ENCODE measurements at places on chromosomes 5 and 9.

DNA sequence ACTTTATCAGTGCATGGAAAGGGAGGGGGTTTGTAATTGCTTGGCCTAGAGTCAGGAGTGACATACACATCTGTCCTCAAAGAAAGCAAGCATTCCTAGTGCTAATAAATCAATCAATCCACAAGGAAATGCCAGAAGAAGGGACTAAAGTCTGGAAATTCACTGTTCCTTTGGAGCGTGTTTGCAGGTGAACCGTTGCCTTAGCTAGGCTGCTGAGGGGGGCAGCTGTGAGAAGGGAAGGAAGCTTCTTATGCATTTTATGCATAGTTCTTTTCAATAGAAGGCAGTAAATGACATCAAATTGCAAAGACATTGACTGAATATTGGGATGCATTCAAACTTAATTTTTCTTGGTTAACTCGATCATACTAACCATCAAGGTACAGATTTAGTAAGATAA is 1092.5 kb upstream of the SEMA6A start:
- DNase-seq: no peak

DNA sequence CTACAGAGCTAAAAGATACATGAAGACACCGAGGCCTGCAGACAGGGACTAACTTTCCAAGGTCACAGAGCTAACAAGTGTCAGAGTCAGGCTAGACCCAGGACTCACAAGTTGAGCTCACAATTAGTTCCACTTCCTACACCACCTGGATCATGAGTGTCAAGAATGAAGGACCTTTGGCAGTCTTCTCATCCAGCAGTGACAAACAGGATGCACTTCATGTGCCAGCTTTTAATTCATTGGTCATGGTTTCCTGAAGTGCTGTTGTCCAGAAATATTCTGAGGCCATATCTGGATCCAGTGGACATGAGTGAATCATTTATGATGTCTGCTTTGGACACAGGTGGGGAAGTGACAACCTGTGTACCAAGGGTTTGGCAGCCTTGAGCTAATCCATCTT is 77.4 kb downstream of the KCNIP1 start:
- DNase-seq: no peak

DNA sequence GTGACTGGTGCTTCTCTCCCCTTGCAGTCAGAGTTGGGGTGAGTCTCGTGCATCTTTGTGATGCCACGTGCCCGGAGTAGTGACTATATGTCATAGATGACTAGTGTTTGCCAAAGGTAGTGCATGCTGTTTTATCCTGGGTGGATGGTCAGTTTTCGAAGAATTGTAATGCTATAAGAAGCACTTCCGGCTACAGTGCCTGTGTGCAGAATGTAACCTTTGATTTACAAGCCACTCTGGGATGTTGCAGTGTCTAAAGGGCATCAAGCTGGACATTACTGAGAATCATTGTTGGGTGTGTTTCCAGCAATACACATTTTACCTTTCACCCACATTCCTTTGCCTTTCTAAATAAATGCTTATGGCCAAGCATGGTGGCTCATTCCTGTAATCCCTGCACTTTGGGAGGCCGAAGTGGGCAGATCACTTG is 16.7 kb downstream of the MVB12B start:
- DNase-seq: no peak

- no peak for DNase-seq
These were observed 69.0 kb upstream of the SLC12A2 start for GRCh38 chr5:128014578-128014977.

DNA sequence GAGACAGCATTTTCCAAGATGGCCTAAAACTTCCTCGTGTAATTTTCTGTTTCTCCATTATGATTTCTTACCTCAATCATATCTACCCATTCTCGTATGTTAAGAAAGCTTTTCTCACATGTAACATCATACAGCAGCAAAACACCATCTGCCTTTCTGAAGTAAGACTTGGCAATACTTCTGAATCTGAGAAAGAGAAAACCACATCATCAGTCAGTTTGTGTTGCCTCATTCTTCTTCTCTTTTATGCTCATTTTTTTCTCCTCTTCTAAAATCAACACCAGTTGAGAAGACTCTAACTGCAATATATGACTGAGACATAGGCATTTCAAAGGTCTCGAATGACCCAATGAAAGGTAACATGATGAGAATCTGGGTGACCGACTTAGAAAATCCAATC is 66.0 kb downstream of the RASEF start:
- DNase-seq: no peak

GRCh38 chr5:172439785-172440477 is 14.4 kb downstream of the SH3PXD2B start:
- DNase-seq: no peak

Measured in fibroblast of skin of back (primary cell).